ENCODE measurements at places on chromosomes 3 and 15.

GRCh38 chr3:52517796-52518722, 15.6 kb downstream of the NT5DC2 start:
- no peak for DNase-seq

DNA sequence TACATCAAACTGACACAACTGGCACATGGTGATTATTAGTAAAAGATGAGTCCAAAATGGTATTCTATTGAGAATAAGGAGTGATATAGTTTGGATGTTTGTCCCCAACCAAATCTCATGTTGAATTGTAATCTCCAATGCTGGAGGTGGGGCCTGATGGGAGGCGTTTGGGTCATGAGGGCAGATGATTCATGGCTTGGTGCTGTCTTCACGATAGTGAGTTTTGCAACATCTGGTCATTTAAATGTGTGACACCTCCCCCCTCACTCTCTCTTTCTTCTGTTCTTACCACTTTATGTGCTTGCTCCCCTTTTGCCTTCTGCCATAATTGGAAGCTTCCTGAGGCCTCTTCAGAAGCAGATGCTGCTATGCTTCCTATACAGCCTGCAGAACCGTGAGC, 90.6 kb downstream of the RSL24D1 start:
- DNase-seq, result no peak

- no peak for DNase-seq
Measured at GRCh38 chr3:22969276-22969675, 233.9 kb upstream of the UBE2E2 start.

DNA sequence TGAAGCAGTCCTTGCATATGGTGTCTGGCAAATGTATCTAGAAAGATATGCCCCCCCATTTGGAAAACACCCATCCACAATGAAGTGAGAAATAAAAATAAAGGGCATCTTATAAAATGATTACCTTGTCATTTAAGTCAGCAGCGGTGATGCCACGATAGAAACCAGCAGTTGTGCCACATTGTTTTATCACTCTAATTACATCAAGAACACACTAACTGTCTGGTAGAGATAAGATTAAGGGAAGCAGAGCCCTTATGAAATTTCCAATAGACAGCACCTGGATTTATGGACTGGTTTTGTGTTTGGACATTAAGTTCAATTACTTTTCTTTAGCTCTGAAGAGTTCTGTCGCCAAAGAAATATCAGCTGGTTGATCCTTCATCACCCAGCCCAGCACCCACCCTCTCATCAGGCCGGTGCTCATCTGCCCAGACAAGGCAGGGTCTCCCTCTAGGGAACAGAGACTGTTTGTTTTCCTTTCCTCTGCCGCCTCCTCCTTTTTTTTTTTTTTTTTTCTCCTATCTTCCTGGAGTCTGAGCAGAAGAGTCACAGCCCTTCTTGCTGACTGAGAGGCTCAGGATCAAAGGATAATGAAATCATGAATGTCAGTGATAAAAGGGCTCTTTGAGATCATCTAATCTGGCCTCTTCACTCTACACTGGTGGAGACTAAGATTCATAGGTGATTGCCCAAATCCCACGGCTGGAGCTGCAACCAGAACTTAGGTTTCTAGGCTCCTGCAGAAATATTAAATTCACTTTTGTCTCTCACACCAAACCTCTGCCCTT, 464.1 kb downstream of the NTRK3 start:
- DNase-seq, result no peak

DNA sequence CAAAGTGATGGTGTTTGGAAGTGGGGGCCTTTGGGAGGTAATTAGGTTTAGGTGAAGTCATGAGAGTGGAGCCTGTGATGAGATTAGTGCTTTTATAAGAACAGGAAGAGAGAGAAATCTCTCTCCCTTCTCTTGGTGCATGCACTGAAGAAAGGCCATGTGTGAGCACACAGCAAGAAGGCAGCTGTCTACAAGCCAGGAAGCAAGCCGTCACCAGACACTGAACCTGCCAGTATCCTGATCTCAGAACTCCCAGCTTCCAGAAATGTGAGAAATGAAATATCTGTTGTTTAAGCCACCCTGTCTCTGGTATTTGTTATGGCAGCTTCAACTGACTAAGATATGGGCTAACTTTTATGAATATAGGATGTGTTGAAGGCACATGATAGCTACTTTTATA, 72.6 kb downstream of the REC114 start:
- DNase-seq, result no peak

DNA sequence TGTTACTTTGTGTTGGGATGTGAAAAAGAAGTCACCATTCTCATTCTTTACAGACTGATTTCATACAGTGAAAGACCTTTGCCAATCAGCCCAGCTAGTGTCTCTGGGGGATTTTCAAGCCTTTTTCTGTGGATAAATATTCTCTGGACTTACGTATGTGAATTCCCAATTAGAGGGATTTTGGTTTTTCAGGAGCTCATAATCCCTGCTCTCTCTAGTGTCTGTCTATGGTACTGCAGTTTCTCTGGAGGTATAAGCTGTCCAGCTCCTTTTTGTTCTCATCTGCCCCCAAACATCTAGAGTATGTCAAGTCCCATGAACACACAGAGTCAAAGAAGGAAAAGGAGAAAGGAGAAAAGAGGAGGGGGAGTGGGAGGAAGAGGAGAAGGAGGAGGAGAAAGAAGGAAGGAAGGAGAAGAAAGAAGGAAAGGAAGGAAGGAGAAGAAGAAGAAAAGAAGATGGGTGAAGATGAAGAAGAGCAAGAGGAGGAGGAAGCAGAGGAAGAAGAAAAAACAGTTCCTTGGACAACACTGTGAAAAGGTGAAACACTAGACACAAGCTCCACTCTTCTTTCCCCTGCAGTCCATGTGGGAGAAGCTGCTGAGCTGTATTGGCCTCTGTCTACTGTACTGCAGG, 218.6 kb downstream of the GREM1 start:
- DNase-seq, result no peak

GRCh38 chr15:51727141-51727897, 10.1 kb downstream of the LYSMD2 start:
- peak; percentile 14 for DNase-seq

Measured in NCI-H146 (cell line).